ENCODE measurements at places on chromosomes 2 and 18.

DNA sequence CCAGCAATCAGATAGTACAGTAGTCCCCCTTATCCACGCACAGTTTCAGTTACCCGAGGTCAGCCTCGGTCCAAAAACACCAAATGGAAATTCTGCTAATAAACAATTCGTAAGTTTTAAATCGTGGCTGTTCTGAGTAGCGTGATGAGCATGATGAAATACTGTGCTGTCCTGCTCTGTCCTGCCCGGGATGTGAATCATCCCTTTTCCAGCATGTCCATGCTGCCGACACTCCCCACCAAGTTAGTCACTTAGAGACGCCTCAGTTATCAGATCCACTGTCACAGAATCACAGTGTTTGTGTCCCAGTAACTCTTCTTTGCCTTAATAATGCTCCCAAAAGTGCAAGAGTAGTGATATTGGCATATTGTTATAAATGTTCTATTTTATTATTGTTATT lies 62.1 kb downstream of the MEX3C start:
- no peak for DNase-seq

DNA sequence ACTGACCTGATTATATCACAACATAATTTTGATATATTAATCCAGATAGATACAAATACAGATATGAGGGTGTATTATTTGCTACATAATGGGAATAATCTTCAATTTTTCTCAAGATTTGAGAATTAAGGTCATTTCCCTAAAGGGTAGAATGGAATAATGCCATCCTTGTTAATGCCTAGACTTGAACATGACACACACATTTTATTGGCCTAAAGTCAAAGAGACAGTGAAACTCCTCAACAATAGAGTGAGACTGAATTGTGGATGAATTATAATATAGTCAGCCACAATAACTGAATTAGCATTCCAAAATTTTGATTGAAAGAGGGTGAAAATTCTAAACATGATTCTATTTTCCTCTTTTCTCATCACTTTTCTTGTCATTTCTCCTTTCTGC lies 506.0 kb upstream of the CDH2 start:
- no peak for DNase-seq

GRCh38 chr2:112085916-112086669 lies 31.0 kb downstream of the TMEM87B start:
- DNase-seq: no peak

- peak; percentile 21 for DNase-seq
Measured at GRCh38 chr2:147845411-147845971, 662 bp downstream of the ACVR2A start.

GRCh38 chr2:124201713-124202112 lies 176.6 kb downstream of the CNTNAP5 start:
- DNase-seq: no peak
